ENCODE measurements at places on chromosomes 3 and 15.

GRCh38 chr3:127479449-127479848, 111.1 kb downstream of the TPRA1 start:
- DNase-seq: no peak

- peak; percentile 74 for DNase-seq
Observed at GRCh38 chr3:53665608-53666425, 171.4 kb downstream of the CACNA1D start.

DNA sequence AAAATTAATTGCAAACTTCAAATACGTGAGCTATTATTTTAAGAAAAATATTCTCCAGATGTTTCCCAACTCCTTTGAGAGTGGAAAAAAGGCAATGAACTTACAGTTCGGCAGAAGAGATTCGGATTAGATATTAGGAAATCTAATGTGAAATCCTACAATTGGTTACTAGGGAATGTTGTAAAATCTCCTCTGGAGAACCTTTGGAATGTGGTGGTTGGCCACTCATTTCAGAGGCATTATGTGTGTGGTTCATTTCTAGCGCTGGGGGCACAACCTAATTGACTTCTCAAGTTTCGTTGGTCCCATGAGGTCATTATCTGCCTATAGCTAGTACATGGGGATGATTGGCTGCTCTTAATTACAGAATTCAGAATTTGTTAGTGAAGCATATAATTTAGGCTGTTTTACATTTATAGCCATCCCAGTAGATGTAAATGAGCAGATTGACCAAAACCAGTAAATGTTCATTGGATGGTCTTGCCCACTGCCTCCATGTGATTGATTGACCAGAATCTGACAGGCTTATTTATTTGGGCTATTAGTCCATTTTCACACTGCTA, 34.6 kb upstream of the CMSS1 start:
- DNase-seq: no peak

DNA sequence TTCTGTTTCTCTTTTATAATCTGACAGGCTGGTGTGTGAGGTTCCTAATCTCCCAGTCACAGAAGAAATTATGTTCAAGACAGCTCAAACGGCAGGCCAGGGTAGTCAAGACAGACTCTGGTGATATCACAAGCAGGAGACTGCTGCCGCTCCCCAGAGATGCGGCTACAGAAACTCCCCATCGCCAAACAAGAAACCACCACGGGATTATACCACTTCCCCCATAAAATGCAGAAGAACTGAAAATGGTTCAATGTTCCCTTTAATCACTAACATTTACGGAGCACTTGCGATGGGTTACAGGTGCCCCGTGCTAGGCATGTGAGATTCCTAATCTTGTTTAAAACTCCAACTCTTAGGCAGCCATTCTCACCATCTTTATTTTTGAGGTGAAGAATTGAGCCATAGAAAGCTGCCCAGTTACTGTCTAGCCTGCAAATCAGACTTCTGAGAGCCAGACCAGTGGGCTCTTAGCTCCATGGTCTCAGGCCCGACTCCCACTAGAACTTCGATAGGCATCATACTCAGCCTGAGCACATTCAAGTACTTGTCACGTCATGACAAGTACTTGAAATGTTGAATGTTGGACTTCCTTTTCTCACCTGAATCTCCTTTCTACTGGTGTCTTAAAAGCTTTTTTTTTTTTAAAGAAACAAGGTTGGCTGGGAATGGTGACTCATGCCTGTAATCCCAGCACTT, 58.4 kb downstream of the TBC1D2B start:
- DNase-seq: peak; percentile 96

DNA sequence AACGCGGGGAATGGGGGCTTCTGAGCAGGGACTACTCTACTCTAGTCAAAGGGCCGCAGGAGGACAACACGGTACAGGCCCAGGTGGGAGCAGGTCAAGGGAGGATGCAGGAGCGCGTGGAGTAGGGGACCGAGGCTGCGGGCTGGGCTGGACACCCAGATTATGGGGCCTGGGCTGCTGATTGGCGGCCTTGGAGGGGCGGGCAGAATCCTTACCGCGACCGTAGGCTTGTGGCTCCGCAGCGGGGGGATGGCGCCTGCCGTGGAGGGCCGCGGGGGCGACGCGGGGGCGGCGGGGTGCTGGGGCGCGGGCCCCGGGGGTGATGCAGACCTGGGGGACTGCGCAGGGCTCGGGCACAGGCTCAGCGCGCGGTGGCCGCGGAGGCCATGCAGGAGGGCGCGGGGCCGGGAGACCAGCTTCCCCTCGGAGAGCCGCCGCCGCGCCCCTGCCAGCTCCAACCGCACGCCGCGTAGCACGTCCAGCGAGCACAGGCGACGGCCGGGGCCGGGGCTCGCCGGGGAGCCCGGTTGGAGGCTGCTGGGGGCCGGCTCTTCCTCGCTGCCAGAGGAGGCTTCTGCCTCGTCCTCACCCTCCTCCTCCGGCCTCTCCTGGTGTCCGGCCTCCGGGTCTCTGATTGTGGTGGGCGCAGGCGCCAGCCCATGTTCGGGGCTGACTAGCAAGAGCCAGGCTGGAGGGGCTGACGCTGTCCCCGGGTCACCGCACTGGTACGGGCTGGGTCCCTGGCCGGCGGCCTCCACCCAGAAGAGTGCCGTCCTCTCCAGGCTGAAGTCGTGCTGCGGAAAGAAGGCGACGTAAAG, 12.9 kb downstream of the UBAP1L start:
- no peak for DNase-seq

DNA sequence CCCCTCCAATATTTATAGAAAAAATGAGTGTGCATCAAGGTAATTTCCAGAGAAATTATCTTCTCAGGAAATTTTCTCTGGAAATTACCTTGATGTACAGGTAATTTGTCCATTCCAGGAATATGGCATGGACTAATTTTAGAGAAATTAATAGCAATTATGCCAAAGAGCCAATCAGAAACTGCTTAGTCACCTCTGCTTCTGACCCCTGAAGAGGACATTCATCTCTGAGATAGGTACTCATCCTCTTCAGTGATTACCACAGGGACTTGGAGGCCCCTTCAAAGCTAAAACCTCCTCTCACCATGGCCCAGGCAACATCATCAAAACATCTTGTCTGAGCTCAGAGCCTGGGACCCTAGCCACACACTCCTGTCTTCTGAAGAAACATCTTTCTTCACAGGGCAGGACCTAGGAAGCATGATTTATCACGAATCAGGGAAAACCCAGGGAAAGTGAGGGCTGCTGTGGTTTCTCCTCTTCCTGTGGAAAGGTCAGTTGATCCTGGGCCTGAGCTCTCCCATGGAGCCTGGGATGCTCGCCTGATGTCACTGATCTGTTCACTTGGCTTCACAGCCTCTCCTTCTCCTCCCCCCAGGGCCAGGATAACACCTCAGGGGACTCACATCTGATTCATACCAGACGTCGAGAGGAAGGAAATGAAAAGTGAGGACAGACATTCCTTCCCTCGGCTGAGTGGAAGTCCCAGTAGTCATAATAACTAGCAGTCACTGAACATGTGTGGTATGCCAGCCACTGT, 210.5 kb downstream of the DTWD1 start:
- no peak for DNase-seq

DNA sequence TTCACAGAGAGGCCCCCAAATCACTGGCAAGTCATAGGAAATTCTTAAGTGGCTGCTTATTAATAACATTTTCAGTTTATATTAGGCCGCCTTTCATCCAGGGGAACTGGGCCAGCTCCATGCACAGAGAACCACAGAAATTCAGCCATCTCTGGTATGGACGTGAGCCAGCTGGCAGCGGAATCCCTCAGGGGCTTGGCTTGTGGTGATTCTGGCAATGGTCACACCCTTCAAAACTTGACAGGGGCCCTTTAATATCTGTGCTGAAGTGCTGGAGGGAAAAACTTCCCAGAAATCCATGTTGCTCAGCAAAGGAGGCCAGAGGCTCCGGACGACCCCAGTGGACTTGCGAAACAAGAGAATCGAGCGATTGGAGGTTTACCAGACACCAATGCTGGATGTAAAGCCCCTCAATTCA, 11.3 kb downstream of the PRICKLE2 start:
- DNase-seq: peak; percentile 40

GRCh38 chr15:66617137-66618090, 51.6 kb upstream of the LCTL start:
- peak; percentile 80 for DNase-seq

DNA sequence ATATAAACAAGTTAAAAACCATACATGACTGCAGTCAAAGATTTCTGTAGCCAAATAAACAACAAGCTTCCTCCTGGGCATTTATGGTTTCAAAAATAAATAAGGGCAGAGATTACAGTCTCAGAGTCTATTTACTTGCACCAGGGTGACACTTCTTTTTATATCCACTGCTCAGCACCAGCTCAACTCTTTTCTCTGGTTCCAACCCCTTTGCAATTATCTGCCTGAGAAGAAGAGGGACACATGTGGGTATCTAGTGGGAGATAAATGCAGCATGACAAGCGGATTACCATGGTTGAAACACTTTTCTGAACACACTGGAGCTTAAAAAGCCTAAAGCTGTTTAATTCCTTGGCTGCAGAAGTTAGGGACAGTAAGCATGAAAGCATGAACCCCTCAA, 311.5 kb downstream of the CNTN3 start:
- DNase-seq: no peak

DNA sequence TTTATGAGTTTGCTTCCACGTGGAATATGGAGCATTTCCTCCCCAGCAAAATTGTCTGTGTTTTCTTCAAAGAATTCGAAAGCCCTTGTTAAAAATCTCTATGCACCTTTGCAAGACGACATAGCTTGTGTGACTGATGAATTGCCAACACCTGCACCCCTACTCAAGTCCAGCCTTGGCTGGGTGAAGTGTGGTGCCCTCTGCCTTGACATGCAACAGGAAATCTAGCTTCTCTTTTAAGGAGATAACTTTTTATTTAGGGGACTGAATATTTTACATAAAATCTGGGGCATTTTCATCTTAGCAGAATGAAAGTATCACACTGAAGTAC, 647 bp downstream of the HMG20A start:
- peak; percentile 17 for DNase-seq

DNA sequence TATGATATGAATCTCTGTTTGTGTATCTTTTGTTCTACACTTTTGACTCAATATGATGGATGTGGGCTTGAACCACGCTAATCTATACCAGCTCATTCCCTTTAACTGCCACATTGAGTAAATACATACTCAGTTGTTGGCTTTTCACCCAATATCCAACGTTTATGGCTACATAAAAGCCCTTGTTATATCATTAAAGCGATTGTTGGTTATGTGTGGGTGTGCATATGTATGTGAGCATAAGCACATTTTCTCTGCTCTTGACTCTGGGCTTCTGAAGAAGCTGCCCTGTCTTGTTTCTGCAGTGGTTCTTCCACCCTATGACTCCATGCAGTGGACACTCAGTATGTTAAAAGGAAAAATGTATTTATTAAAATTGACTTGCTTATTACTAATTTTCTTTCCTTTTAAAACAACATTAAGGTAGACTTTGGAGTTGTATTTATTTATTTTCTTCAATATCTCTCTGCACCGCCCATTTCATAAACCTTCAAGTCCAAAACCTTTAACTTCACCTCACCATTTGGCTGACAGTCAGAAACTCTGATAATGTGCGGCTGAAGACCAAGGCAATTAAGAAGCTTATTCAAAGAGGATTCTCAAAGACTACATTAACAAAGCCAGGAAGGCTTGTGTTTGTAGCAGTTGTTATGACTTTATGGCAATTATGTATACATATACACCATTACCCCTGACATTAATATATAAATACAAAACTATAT, 156.1 kb downstream of the THRB start:
- DNase-seq: no peak

DNA sequence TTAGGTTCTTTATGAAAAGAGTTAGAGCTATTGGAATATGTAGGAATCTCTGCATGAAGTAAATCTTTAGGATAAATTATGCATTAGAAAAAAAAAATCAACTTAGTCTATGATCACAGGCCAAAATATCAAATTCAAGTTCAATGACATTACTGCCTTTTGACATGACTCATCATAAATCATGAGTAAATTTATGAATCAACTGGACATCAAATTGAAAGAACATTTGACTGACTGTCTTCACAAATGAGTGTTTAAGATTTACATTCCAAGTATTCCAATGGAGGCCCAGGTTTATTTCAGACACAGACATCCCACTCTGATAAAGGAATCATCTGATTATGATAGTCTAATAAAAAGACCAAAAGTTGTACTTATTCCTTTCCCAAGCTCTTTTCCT, 192.8 kb upstream of the TTC14 start:
- no peak for DNase-seq

GRCh38 chr15:68930268-68931022, at the start of gene SPESP1:
TSS of gene SPESP1 (plus strand) at chr15:68930525. CDS start at chr15:68930654, 129 bp downstream.
- DNase-seq: peak; percentile 46

DNA sequence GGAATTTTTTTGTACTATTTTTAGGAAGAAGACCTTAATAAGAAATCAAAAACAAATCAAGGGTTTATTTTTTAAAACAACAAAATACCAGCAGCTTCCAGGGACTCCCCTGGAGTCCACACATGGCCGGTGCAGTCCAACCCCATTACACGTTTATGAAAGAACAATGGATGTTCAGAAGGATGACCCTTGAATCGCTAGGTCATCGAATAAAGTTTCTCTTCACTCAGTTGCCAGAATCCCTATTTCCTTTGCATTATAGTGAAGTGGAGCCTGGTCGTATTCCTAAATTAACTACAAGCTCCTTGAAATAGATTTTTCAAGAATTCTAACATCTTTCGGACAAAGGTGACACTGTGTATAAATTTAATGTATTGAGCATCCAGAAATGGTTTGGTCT, 95.1 kb downstream of the BDH1 start:
- DNase-seq: no peak

DNA sequence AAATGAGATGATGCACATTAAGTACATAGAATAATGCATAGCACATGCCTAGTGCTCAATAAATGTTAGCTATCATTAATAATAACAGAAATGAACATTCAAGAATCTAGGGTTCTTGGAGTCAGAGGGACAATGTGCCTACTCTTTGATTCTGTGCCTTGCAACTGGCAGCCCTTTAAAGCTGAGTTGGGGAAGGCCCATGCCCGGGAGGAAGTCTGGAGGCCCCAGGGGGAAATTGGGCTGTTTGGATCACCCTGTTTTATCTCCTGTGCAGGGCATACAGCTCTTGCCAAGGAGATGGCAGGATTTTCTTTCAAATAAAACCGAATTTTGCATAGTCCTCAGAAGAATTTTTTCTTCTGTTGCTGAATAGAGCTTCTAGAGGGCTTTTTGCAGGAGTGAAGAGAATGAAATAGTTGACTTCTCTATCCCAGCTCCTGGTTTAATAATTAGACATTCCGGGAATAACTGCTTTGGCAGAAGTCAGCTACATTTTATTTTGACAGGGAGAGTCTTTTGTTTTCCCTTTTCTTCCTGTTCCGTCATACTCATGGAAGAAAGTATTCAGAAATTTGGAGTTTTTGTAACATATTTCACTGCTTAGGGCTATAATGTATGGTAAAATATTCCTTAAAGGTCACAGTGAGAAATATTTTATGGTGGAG, 18.0 kb upstream of the KCNAB1 start:
- no peak for DNase-seq

Measured in common myeloid progenitor, CD34-positive (primary cell).